Neural progenitor cell (in vitro differentiated cells): ENCODE measurements at places on chromosomes 11 and 22. TPM values are rescaled to one million over a fixed set of nuclear protein-coding genes. Genes with fewer than 3 reads are reported as not detected.
A peak's percentile ranks its signal among the peaks of the same experiment; 100 is the strongest.

GRCh38 chr11:120708511-120709183 is 197.1 kb downstream of the GRIK4 start:
- no peak for DNase-seq

- no peak for DNase-seq
Observed at GRCh38 chr11:100709233-100709957, 22.3 kb downstream of the ARHGAP42 start.

DNA sequence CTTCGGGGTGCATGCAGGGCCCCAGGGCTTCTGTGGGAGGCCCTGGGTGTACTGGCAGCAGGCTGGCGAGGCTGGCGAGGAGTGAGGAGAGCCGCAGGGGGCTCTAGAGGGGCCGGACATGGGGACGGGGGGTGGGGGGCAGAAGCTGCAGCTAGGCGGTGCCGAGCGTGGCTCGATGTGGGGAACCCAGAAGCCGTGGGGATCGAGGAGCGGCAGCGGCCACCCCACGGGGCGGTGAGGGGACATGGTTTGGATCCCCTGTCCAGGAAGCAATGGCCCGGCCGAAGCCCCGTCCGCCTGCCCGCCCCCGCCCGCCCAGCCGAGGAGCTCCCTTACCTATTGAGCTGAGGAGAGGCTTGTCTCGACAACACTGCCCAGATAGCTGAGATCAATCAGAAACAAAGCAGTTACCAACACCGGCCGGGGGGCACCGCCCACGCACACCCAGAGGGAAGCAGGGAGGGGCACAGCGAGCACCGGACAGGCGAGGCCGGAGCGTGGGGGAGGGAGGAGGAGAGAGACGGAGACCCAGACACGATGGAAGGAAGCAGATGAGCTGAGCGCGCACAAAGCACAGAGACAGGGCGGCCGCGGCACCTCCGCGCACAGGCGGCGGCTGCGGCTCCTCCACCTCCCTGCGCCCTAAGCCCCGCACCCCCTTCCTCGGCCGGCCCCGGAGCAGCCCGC is 38.7 kb downstream of the IGSF9B start:
- peak; percentile 25 for DNase-seq

DNA sequence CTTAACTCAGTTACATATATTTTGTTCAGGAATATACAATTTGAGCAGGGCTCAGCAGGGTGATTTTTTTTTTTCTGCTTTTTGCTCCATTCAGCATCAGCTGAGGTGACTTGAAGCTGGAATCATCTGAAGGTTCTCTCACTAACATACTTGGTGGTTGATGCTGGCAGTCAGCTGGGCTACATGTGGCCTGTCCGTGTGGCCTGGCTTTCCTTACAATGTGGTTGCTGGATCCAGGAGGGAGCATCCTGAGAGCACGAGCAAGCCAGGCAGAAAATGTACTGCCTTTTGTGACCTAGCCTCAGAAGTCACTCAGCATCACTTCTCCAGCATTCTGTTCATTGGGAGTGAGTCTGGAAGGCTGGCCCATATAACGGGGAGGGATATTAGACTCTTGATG is 151.6 kb upstream of the E2F8 start:
- no peak for DNase-seq

CTSW gene
- total RNA-seq: not detected in 2 replicates

- DNase-seq: no peak
Observed at GRCh38 chr11:86241956-86242535, 2.5 kb upstream of the EED start.

DNA sequence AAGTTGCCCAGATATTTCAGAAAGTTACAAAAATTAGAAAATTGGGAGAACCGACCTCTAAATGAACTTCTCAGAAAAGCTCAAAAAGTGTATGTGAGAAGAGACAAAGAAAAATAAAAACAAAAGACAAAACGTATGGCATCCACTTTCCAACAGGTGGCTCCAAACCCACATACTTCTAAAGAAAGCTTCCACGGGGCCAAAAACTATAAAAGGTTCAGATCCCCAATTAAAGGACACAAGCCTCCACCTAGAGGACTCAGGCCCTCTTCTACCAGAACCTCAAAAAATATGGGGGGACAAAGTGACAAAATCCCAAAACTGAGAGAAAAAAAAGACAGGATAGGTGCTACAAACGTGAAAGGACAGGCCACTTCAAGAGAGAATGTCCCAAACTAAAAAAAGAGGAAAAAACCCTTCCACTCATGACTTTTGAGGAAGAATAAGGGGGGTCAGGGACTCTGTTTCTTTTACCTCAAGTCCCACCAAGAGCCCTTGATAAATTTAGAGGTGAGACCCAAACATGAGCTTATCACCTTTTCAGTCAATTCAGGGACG is 8.8 kb downstream of the SCGB2A1 start:
- peak; percentile 50 for DNase-seq
